ENCODE measurements at places on chromosomes 2 and 18.

DNA sequence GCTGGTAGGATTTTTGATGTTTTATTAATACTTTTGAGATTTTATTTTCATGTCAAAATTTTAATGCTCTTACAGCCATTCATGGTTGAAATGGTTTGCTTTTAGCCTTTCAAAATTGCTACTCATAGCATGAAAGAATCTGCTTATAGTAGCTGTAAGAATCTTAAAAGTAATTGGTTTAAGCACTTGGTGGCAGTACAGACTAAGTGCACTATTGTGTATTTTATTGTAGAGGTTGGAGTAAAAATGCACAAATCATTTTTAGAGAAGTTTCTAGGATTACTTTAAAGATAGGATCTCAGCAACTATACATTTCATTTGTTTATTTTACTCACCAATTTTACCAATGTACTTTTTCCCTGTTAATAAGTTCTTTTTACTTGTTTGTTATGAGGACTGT is 205.8 kb downstream of the SPAG16 start:
- no peak for DNase-seq

DNA sequence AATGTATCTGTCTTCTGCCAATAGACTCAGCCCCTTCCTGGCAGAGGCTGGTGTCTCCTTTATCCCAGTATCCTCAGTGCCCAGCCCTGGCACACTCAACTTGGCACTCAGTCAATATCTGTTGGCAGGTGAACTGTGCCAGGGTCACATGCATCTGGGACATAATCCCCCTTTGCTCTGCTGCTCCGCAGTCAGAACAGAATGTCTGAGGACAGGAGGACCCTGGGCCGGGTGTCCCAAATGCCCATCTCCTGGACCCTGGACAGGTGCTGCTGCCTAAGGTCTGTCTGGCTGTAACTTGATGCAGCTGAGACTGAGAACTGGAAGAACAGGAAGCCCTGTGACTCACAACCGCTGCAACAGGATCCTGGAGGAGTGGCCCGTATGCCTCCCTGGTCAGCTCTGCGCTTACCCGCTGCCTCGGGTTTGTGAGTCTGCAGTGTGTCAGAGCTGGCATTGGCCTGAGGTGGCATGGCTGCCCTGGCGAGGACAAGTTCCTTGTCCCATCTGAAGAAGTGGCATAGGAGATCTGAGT is 11.4 kb downstream of the HK2 start:
- DNase-seq, result peak; percentile 79

- DNase-seq, result no peak
Measured at GRCh38 chr2:84286878-84287277, 172.2 kb downstream of the SUCLG1 start.

DNA sequence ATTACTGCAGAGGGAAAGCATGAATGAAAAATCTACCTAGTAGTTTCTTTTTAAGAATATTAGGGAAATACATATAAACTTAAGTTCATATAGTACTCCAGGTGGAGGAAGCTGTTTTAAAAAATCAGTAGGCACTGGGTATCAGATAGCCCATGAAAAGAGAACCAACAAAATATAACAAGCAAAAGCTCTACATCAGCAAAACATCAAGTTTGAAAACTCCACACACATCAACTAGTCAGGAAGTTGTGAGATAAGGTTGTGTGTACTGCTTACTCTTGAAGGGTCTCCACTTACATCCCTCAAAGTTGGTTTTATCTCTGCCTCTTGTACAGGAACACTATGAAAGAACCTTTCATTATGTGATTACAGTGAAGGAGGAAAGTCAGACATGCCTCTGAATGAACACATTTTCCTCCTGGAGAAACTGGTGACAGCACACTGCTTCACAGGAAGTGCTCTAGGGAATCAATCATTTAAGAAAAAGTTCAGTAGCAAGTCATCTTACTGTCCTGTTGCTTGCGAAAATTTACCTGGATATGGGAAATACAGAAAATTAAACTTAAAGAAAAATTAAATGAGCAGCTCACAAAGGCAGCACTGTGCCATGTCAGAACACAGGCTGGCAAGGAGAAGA is 57.7 kb downstream of the THADA start:
- DNase-seq, result no peak

DNA sequence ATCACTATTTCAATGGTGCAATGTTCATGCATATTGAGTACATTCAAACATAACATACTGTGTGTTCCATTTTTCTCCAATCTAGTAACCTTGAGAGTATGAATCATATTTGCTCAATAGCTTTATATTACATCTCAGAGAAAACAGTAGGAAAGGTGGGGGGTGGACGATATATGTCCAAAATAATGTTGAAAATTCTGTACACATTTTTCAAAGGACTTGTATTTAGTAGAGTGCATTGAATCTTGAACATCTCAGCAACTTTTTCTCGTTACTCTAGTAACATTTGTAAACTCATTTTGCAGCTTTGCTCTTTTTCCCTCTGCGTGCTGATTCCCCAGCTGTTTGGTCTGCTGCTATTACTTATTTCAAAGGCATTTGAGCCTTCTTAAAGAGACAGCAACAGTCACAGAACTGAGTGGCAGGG is 1487.0 kb downstream of the LRP1B start:
- DNase-seq, result peak; percentile 40

GRCh38 chr2:192007581-192008228 is 160.8 kb upstream of the CAVIN2 start:
- no peak for DNase-seq

DNA sequence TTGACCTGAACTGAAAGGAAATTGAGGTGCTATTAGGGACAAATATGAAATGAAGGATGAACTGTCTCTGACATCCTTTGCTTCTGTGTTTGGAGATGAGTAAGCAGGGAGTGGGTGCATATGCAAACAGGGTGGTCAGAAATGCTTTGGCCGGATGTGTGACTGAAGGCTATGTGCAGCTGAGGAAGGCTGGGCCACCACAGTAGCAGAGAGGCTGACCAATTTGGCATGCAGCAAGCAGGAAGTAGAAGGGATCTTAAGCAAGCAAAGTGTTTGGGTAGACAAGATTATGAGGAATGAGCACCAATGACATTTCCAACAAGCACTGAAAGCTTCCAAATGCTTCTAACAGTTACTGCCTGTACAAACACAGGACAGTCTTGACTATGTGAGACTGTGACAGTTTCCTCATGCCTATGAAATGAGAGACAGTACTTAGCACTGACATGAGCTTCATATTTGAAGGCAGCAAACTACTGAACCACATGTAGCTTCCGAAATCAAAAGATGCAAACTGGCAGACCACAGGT is 3.3 kb upstream of the ACTR3 start:
- DNase-seq, result no peak

GRCh38 chr2:238848976-238849853 is 1.3 kb downstream of the TWIST2 start:
- no peak for DNase-seq

GRCh38 chr2:182598626-182599025 is 117.4 kb upstream of the DNAJC10 start:
- DNase-seq, result no peak

GRCh38 chr2:26086779-26087178 is 52.9 kb downstream of the RAB10 start:
- no peak for DNase-seq

GRCh38 chr2:20674974-20675679 is 8.2 kb downstream of the GDF7 start:
- DNase-seq, result peak; percentile 27

- no peak for DNase-seq
Measured at GRCh38 chr2:61419129-61419528, 51.8 kb downstream of the USP34 start.

DNA sequence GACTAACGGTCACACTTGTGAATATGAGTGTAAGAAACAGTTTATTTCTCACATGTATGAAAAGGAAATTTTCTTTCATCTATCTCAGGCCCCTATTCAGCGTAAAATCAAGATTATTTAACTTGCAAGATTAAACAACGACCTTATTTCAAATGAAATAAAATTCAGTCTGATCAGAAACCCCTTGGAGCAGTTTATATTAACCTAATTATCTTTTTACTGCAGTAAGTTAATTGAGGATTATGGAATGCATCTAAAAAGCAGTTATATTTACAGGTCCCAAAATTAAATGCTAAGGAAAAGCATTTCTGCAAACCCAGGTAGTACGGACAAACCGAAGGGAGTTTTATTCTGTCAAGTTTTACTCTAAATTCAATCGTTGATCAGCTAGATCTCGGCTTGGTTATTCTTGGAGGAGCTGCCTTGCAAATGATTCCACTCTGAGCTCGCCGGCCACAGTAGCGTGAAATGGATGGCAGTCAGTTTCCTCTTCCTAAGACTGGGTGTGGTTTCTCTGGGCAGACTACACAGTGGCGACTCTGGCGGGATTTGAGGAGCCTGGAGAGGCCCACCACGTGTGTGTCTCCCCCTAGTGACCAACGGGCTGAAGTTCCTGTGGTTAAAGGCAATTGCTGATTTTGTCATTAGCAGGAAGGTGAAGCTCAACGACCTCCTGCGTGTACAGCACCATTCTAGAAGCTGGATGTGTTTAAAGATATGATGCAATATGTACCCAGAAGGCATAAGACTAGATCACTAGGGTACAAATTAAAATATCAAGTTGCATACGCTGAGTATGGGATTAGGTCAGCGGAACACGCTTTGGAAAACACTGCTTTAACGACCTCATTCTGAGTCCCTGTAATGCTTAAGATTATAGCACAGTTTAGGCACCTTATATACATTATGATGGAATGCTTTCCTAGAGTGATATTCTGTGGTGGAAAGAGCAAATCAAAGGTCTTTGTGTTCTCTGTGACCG is 36.4 kb downstream of the PRKRA start:
- peak; percentile 99 for DNase-seq

GRCh38 chr2:151777935-151778334 is 43.7 kb upstream of the NEB start:
- DNase-seq, result no peak

GRCh38 chr2:108614659-108615058 is 80.4 kb downstream of the LIMS1 start:
- no peak for DNase-seq

DNA sequence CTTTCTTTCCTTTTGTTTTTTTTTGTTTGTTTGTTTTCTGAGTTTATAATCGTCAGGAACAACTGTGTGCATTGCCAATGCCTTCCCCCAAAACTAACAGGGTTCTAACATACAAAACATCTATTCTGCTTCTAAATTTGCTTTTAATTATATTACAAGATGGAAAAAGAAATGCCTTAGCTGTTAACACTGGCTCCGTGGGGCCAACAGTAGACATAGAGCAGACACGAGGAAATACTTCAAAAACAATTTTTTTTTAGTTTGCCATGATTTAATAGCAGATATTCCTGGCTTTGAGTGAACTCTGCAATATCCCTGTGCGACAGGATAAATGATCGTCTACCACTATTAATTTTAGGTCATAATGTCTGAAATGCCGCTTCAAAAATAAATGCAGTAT is 153.3 kb upstream of the HNRNPA3 start:
- DNase-seq, result no peak

GRCh38 chr2:68031542-68032160 is 31.2 kb downstream of the C1D start:
- DNase-seq, result peak; percentile 37

- DNase-seq, result no peak
Measured at GRCh38 chr2:132420816-132421805, 4.5 kb downstream of the GPR39 start.

DNA sequence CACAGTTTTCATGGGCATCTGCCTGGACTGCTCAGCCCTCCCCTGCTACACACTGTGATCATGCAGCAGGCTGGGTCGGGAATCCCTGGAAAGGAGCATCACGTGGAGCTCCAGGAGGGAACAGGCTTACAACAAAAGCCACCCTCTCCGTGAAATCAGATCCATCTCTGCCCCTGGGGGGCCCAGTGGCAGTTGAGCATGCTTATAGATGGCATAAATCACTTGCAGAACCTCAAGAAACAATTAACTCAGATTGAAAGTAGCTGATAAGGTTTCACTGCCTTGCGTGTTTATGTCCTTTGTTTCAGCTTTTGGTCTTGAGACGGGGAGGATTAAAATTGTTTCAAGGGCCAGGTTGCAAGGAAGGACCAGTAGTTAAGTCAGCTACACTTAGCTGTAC is 354.8 kb upstream of the MEIS1 start:
- DNase-seq, result no peak

- DNase-seq, result no peak
Measured at GRCh38 chr2:23464905-23465537, 80.0 kb downstream of the KLHL29 start.

- DNase-seq, result no peak
Measured at GRCh38 chr2:233101816-233102215, 41.7 kb downstream of the INPP5D start.

DNA sequence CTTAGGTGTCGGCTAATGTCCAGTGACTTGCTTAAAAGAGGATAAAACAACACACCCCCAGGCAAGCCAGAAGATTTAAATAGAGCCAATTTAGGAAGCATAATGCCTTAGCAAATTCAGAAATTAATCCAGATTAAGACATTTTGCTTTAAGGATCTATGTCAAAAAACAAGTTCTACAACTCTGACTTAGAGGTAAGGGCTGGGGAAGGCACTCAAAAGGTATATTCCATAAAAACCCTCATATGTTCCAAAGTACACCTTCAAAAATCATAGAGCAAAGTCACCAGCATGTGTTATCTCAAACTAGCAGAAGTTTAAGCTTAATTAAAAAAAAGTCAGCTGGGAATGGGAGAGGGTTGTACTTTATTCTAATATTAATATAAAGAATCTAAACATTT is 206.4 kb downstream of the NOL4 start:
- DNase-seq, result no peak

- peak; percentile 46 for DNase-seq
Measured at GRCh38 chr2:140600116-140600515, 1530.7 kb downstream of the LRP1B start.

DNA sequence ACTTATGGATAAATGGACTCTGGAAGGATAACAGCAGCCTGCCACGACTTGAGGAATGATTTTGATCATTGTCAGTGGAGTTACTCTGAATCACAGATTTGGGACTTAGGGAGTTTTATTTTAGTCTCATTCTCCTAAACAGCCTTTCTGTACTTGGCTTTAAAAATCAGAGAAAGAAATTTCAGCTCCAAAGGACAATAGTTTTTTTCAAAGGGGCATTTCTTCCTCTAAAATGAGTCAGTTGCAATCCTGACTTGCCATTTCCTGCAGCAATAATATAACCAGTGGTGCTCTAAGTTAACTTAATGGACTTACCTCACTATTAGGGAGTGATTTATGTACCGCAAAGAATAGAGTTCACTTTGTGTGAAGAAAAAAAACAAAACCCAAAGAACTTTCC is 35.1 kb upstream of the MTX2 start:
- DNase-seq, result no peak

- DNase-seq, result no peak
Measured at GRCh38 chr18:58272779-58273435, 228.9 kb downstream of the NEDD4L start.

GRCh38 chr2:29238497-29238896 is 123.3 kb downstream of the CLIP4 start:
- no peak for DNase-seq

- DNase-seq, result no peak
Measured at GRCh38 chr2:159192371-159192918, 94.1 kb downstream of the WDSUB1 start.

DNA sequence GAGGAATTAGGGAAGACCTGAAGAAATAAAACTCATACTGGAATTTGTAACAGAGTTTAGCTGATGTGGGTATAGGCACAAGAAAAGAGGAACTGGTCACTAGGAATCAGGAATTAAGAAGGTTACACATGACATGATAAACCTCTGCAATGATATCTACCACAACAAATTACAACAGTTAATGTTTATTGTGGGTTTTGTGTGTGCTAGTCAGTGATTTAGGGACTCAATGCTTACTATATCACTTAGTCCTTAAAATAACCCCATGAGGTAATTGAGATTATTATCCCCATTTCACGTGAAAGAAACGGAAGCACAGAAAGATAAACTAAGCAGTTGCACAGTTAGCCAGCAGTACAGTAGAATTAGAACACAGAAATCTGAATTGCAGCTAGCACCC is 415.8 kb upstream of the ZEB2 start:
- no peak for DNase-seq

- no peak for DNase-seq
Measured at GRCh38 chr2:214536625-214537024, 125.8 kb downstream of the VWC2L start.
